CD4-positive, alpha-beta T cell treated with Interleukin-4 for 1 hour (primary cell): ENCODE measurements at places on chromosomes 16 and 17.

DNA sequence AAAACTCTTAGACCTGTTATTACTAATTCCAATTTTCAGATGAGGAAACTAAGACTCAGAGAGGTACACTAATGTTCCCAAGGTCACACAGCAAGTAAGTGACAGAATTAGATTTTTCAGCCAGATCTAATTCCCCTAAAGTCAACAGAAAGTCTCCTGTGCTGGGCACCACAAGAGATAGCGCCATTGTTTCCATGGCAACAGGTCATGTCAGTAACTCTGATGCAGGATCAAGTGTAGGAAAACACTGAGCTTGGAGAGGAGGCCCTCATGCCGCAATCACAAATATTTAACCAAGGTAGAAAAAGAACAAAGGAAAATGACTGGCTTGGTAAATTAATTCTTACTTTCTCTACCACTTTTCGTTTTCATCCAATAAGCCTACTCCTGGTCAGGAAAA is 166.0 kb upstream of the CDH13 start:
- DNase-seq: no peak

- DNase-seq: no peak
Observed at GRCh38 chr16:67653789-67654402, 6.2 kb downstream of the ACD start.

DNA sequence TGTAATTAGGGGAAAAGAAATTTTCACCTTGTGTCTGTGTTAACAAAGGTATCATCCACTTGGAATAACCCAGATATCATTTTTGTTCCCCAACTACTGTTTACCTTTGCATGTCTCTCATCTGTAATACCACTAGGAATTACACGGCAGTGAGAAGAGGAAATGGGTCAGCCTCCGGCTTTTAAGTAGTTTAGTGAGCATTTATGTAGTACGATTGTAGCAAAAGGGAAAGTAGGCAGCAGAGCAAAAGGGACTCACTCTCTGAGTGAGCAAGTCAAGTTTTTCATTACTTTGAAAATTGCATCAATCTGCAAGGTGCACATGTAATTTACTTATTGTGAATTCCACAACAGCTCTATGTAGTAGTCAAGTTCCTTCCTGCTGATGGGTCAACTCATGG is 11.2 kb downstream of the PHF12 start:
- no peak for DNase-seq

DNA sequence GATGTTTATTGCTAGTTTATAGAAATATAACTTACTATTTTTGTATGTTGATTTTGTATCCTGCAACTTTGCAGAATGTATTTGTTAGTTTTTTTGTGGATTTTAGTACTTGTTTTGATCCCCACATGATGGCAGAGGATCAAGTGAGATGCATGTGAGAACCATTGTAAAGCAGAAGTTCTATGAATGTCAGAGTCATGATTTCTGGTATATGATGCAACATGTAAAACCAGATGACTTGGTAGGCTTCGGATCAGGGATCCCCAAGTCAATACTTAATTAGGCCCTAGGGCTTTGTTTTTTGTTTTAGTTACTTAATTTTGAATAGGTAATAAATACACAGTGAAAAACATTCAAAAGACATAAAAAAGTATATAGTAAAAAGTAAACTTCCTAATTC is 45.8 kb downstream of the ESRP2 start:
- no peak for DNase-seq

- no peak for DNase-seq
Observed at GRCh38 chr16:75308011-75308410, 56.6 kb upstream of the BCAR1 start.

DNA sequence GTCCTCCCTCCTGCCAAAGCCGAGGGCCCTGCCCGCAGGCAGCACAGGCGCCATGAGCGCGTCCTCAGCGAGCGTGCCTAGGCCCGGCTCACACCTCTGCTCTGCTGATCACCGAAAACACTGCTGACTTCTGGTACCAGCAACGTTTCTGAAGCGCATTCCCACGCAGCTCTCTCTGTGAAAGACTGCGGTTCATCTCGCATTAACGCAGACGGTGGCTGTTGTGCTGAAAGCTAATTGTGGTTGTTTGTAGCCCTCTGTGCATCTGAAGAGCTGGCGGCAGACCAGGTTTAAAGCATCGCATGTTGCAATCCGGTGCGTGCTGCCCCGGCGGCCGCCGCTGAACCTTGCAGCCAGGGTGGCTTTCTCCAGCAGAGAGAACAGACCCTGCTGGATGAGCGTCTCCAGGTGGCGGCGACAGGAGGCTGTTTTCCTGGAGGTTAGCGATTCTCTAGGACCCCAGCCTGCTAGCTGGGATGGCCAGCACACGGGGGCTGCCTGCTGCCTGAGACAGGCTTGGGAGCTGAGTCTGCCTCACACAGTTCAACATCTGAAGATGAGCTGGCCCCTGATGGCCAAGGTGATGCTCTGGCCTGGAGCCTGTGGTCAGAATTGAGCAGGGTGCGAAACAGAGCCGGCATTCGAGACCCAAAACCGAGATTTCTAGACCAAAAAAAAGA is 49.8 kb upstream of the CHMP6 start:
- no peak for DNase-seq

DNA sequence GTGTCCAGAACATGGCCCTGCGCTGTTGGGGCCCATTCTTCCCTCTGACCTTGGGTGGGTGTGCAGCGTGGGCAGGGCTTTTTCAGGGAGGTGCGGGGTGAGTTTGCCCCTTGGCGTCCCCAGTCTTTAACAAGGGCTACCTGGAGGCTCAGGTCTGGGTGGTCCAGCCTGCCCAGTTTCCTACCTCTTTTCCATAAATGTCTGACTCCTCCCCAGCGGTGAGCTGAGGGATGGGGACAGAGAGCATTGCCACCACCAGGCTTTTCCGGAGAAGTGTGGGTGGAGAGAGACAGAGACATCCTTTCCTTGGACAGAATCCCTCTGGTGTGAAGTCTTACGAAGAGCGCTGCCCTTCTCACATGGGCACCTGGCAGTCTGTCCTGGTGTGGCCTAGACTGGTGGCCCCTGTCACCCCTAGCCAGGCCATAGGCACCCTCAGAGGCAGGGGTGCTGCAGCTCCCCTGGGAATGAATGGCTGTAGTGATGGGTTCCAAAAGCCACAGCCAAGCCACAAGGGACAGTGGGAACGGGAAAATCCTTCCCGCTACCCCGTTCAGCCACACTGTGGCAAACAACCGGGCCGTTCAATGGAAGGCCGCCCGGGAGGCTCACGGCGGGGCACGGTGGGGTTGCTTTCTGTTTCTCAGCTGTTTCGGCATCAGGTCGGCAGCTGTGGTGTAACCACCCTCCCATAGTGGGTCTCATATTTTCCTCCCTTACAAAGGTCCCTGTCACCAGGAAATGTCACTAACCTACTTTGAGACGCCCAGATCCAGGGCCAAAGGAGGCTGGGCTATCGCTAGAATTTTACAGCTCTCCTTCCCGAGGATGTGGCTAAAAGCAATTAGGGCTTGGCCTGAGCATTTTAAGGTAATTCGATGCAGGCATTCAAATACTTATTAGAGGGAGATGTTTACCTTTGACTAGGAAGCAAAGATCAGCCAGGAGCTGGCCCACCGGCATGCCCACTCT is 61.9 kb upstream of the GSE1 start:
- no peak for DNase-seq

DNA sequence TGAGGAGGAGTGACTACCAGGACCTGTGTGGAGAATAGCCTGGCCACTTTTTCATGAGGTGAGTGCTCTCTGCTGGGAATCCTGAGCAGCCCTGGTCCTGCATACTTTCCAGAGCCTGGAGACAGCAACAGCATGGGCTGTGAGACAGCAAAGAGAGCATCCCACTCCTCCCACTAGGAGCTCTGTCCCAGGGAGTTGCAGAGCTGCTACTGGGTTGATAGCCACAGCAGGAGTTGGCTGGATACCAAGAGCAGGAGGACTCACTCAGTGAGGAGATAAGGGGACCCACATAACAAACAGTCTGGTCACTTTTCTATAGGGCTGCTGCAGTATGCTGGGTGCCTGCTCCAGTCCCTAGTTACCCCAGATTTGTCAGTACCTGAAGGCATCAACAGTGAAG is 439.3 kb upstream of the CDH8 start:
- DNase-seq: no peak

DNA sequence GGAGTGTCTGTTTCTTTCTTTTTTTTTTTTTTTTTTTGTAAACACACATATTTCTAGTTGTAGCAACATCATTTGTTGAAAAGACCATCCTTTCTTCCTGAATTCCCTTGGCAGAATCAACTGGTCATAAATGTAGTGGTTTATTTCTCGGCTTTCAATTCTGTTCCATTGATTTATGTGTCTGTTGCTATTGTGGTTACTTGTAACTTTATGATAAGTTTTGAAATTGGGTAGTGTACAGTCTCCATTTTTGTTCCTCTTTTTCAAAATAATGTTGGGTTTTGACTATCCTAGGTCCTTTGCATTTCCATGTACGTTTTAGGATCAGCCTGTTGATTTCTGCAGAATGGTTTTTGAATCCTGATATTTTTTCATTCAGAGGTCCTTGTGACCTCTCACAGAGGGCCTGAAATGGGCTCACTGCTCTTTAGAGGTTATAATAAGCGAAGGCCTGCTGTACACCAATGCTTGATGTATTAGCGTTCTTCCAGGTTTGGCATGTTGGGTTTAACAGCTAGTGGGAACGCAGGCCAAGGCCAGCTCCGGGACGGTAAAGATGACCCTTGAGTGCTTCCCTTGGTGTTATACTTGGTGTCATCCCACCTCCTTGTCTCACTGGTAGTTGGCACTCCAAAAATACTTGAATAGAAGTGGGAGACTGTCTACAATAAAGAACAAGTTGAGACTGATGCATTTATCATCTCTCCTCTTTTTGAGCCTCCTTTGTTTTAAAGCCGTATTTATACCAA is 43.8 kb downstream of the ZNRF1 start:
- DNase-seq: no peak
